Dermis lymphatic vessel endothelial cell (primary cell): ENCODE measurements at places on chromosomes 3 and 15. TPM values are rescaled to one million over a fixed set of nuclear protein-coding genes. Genes with fewer than 3 reads are reported as not detected.

Gene HTR3E
- total RNA-seq: not detected in 2 replicates

Gene NT5DC2
- total RNA-seq: 22.2 and 22.3 TPM in 2 replicates

Gene PRKCI
- total RNA-seq: 20.6 and 25.0 TPM in 2 replicates

Gene PLCH1
- not detected in 2 replicates for total RNA-seq

Gene PLSCR5
- total RNA-seq: not detected in 2 replicates

Gene TSC22D2
- total RNA-seq: 4.4 and 4.9 TPM in 2 replicates

Gene ATP8B4
- 0.69 and 1.5 TPM in 2 replicates for total RNA-seq

Gene MESP2
- not detected in 2 replicates for total RNA-seq

Gene GP5
- total RNA-seq: 0.09 and 0.22 TPM in 2 replicates

Gene TMEM40
- not detected in 2 replicates for total RNA-seq

Gene STRIT1
- not detected in 2 replicates for total RNA-seq

Gene BTBD1
- 112 and 117 TPM in 2 replicates for total RNA-seq

Gene AGBL1
- not detected in 2 replicates for total RNA-seq

Gene STAB1
- 199 and 423 TPM in 2 replicates for total RNA-seq

Gene CKMT1B
- not detected in 2 replicates for total RNA-seq

Gene NR1I2
- not detected in 2 replicates for total RNA-seq

Gene DUOXA2
- not detected in 2 replicates for total RNA-seq

Gene INSYN1
- total RNA-seq: 0.43 and 0.60 TPM in 2 replicates

Gene RAB5A
- 66.8 and 76.1 TPM in 2 replicates for total RNA-seq

Gene KNG1
- not detected in 2 replicates for total RNA-seq

Gene PLA1A
- 2.8 and 7.3 TPM in 2 replicates for total RNA-seq

Gene VWA5B2
- total RNA-seq: not detected in 2 replicates

Gene IL17RB
- under 0.01 TPM in 1 of 2 replicates, not detected in the other for total RNA-seq

Gene FBN1
- total RNA-seq: 129 and 130 TPM in 2 replicates

Gene RHOV
- total RNA-seq: under 0.01 TPM in 1 of 2 replicates, not detected in the other

Gene CLDN1
- total RNA-seq: under 0.01 and 0.22 TPM in 2 replicates

Gene UNC13C
- total RNA-seq: not detected in 2 replicates

Gene CADM2
- total RNA-seq: 0.22 TPM in 1 of 2 replicates, not detected in the other

Gene DAZL
- total RNA-seq: not detected in 2 replicates

Gene UROC1
- under 0.01 TPM in 1 of 2 replicates, not detected in the other for total RNA-seq

Gene NISCH
- 31.1 and 44.2 TPM in 2 replicates for total RNA-seq

Gene IL16
- total RNA-seq: 3.3 and 6.2 TPM in 2 replicates

Gene GABRB3
- under 0.01 and 0.11 TPM in 2 replicates for total RNA-seq

Gene SLC51B
- total RNA-seq: not detected in 2 replicates

Gene CKMT1A
- not detected in 2 replicates for total RNA-seq
